Activated CD4-positive, alpha-beta T cell treated with anti-CD3 and anti-CD28 coated beads, Interleukin-2, amount 50 U/mL, for 16 hours (primary cell): ENCODE measurements at places on chromosomes 3 and 15.
A peak's percentile ranks its signal among the peaks of the same experiment; 100 is the strongest.

GRCh38 chr3:161171639-161172552 lies 49.2 kb upstream of the NMD3 start:
- no peak for DNase-seq

GRCh38 chr15:31867536-31868442 lies 162.5 kb upstream of the CHRNA7 start:
- peak; percentile 68 for DNase-seq

GRCh38 chr3:115448851-115449250 lies 174.5 kb upstream of the GAP43 start:
- no peak for DNase-seq

DNA sequence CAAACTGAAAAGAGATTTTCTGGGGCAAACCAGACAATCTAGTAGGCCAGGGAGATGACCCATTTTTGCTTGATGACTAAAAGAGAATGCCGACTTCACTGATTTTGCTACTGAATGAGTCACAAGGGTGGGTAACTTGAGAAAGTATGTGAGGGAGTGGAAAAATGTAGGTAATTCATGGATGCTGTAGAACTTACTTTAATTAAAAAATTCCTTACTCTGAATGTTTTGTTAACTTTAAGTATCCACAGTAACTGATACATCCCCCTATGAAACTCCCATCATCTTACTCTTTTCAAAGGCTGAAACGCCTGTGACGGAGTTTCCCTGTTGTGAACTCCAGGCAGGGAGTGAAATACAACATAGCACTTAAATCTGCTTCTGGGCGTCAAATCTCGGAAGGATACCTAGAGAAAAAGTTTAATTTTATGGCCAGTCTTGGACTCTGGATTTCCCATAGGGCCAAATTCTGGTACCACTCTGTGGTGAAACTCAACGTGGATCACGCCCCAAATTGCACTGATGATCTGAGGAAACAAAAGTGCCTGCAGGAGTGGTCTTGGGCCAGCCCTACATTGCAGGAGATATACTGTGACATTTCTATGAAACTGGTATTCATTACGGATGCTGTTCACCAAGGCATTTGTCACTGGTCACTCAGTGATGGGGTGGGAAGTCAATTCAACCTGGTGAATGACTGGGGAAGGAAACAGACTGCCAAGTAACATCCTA lies 24.0 kb downstream of the GOLIM4 start:
- peak; percentile 17 for DNase-seq

DNA sequence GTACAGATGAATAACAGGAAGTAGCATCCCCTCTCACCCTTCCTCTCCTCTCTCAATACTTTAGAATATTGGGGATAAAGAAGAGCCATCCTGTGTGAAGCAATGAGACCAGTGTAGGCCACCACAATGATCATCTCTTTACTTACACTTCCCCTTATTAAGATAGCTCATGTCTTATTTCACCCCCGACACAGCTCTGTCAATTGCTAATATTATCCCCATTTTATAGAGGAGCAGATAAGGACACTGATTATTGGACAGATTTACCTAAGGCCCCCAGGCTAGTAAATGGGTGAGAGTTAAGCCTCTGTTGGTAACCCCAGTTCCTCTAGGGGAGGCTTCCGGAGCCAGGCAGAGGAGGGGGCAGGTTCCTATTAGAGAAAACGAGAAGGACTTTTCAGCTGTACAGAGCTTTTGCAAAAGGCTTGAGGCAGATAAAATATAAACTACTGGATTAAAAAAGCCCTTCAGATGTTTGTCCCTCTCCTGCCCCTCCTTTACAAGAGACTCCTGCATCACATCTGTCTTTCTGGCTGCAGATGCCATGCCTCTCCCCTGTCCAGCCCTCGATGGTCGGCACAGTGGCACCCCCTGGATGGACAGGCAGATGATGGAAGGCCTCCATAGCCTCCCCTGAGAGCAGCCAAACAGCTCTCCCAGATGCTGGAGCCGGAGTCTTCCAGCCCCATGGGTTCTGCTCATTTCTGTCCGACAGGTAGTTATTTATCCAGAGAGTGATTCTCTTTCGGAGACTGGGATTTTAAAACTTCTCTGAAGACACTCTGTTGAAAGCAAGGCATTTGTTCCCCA lies 49.4 kb upstream of the LCTL start:
- DNase-seq = no peak

GRCh38 chr3:197023241-197023997 lies 6.2 kb downstream of the MELTF start:
- no peak for DNase-seq

DNA sequence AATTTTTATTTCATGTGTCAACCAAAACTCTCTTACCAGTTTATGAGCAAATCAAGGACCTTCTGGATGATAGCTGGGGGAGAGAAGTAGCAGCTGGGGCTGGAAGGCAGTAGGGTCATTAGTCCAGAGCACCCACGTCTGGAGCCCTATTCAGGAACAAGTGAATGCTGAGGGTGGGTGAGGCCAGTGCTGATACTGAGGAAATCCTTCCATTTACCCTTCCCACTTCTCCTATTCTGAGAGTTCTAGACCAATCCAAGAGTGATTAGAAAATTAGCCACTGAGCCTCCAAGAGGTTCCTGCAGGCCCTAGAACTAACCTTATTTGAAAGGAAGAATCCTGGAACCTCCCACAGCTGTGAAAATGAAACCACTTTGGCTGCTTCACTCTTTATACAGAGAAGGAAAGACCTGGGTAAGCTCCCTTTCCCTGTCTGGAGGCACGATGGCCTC lies 46.2 kb upstream of the VILL start:
- DNase-seq = no peak

DNA sequence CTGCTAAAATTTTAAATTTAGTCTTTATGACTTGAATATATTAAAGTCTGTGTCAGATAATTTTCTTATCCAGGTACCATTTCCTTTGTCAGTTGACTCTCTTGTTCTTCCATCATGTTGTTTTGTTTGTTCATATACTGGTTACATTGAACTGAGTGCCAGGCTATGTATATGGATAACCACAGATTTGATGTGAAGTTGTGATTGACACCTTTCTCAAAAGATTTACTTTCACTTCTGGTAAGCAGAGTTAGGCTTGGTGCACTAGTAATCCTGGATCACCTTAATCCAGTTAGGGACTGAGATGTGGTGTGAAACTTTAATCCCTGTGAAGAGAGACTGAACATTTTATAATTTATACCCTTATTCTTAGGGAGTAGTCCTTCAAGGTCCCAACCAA lies 99.4 kb downstream of the ADAM10 start:
- DNase-seq = no peak

DNA sequence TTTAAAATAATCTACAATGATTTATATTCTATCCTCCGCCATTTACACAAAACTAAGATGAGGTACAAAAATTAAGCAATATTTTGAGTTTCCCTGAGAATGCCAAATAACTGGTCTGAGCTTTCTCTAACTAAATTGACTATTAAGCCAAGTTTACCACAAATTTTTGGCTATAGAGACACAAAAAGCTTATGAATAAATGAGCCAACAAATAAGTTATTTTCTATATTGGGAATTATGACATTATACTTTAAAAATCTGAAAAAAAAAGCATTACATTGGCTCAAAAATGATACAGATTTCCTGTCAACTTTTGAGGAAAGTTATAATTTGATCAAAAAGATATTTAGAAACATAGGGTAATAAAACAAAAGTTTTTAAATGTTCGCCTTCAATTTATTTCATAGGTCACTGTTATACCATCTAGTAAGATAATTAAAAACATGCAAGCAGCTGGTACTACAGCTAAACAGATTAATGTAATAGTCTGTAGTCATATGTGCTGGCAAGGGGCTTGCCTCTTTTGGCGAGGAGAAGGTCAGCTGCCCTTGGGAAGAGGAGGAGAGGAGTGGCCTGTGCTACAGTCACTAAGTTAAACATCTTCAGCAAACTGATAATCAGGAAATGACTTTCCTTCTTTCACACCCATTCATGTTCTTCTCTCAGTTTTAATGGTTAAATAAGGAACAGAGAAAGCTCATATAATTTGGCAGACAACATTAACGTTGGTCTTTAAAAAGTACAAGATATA lies 318.5 kb downstream of the TBC1D5 start:
- DNase-seq = no peak

DNA sequence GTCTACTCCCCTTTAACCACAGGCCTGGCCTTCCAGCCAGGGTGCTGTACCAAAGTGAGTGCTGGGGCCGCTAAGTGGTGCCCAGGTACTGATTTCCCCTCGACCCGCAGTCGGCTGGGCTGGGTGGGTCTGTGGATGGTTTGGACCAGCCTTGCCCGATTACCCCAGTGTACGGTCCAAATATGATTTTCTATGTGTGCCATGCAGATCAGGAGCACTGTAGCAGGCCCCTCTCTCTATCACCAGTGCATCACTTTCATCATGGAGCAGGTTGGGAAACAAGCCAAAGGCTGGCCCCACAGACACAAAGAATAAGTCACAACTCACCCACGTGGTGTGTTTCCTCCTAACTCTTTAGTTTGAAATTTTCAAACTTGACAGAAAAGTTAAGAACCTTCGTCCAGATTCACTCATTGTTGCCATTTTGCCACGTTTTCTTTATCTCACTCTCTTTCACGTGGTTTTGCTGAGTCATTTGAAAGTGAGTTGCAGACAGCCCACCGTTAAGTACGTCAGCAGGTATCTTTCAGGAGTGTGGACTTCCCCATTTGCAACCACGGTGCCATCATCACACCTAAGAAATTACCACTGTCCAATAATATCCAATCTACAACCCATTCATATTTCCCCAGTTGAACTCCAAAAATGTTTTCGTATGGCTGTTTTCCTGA lies 37.0 kb downstream of the ZNF710 start:
- DNase-seq = peak; percentile 90

- DNase-seq = no peak
Observed at GRCh38 chr3:196048922-196049598, 32.8 kb downstream of the TFRC start.

- DNase-seq = no peak
Observed at GRCh38 chr3:46857485-46858341, 5.5 kb downstream of the MYL3 start.

GRCh38 chr15:80849308-80849707 lies 70.1 kb downstream of the CEMIP start:
- DNase-seq = no peak

- DNase-seq = no peak
Observed at GRCh38 chr3:104598848-104599511, 767.7 kb upstream of the ALCAM start.

- no peak for DNase-seq
Observed at GRCh38 chr15:62997441-62997840, 45.1 kb upstream of the TPM1 start.
